ENCODE measurements at places on chromosomes 7 and 10.

DNA sequence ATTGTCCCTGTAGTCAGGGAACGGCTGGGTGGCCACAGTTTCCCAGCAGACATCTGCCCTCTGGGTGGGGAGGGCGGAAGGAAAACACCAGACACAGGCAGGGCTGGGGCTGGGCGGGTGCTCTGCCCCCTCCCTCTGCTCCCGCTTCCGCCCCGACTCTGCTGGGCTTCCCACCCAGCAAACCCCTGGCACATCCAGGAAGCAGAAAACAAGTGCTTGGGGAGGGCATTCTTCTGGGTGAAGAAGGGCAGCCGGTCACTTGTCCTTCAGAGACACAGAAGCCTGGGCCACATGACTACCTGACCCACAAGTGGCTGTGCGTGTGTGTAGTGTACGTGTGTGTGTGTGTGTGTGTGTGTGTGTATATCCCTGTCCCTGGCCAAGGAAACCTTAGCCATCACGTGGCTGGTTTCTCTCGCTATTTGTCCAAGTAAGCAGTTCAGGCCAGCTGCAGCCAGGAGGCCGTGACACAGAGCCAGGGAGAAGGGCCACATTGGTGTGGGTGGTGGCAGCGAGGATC, 77.9 kb downstream of the ZMIZ1 start:
- no peak for DNase-seq

DNA sequence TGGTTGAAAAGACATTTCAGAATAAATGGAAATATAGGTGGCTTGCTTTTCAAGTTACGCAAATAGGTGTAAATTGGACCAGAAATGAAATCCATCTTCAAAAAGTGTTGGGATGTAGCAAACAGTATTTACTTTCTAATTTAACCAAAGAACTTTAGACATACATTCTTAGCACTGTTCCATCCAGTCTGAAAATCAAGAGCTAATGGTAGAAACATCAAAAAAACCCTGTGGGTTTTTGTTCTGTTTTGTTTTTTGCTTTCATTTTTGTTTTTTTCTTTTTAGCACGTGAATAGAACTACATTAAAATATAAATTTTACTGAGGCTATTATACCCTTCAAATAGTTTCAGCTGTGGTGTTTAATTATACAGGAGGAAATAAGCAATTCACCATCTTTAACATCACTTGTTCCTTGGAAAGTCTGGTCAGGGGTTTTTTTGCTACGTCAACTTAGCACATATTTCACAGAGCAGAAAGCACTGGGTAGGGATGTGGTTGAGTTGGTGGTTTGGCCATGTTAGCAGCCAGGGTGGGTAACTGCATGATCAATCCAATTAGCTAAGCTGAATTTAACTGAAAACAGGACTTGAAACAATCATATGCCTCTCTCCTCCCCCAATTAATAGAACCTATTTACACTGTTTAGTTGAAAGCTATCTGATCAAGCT, 275.4 kb upstream of the PFKP start:
- no peak for DNase-seq

- no peak for DNase-seq
Observed at GRCh38 chr7:131681961-131682360, 125.5 kb upstream of the PODXL start.

DNA sequence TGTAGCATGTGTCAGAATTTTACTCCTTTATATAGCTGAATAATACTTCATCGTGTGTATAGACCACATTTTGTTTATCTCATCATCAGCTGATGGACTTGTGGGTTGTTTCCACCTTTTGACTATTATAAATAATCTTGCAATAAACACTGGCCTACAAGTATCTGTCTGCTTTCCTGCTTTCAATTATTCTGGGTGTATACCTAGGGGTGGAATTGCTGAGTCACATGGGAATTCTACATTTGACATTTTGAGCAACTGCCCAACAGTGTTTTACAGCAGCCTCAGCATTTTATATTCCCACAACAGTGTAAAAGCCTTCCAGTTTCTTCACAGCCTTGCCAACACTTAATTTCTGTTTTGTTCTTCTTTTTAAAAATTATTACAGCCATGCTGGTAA, 200.3 kb upstream of the PRSS1 start:
- DNase-seq: no peak

GRCh38 chr10:71860243-71861029, 9.4 kb upstream of the PSAP start:
- DNase-seq: no peak

DNA sequence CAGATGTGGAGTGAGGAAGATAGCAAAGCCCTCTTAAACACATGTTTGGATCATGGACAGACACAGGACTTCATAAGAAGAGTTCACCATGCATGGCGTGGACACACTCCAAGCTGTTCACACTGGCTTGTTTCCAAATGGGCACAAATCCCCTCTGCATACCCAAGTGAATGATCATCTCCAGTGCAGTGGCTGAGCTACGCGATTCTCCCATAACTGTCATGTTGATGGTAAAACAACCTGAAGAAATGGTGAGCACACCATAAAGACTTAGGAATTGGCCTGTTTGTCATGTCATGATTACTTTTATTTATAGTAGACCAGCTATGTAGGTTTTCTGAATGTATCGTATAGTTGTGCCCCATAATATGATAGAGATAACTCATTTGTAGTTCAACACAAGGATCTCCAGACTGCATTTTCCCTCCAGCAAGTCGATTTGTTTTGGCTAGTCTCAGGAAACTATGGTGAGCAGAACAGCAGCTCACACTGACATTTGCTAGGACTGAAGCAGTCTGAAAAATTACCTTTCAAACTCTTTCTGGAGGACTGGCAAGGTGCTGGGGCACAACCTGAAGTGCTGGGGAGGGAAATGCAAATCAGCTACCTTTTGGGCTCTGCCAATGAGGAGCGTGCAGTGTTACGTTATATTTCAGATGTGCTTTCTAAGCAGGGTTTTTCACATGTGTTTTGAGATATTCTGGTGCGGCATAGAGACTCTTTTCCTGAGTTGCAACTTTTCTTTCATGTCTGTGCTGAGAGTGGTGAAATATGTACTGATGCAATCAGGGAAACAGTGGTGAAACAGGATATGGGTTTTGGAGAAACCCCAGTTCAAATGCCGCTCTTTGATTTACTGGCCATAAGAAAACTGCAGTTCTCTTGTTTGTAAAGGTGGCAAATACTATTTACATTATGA, 629.6 kb upstream of the DPP6 start:
- DNase-seq: no peak

DNA sequence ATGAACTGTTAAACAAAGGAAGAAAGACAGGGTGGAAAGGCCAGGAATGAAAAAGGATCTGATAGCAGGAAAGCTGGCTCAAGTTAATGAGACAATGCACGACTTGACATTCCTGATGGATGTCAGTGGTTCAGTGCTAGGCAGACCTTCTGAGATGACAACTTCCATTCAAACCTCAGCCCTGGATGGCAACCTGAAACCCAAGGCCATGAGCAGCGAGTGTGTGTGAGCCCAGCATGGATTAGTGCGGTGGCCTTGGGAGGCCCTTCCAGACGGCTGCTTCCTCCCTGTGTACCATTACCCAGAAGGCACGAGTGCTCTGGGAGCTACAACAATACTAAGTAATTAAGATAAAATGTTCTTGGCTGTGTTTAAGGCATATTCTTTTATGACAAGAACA, 18.8 kb downstream of the TRIL start:
- DNase-seq: no peak

DNA sequence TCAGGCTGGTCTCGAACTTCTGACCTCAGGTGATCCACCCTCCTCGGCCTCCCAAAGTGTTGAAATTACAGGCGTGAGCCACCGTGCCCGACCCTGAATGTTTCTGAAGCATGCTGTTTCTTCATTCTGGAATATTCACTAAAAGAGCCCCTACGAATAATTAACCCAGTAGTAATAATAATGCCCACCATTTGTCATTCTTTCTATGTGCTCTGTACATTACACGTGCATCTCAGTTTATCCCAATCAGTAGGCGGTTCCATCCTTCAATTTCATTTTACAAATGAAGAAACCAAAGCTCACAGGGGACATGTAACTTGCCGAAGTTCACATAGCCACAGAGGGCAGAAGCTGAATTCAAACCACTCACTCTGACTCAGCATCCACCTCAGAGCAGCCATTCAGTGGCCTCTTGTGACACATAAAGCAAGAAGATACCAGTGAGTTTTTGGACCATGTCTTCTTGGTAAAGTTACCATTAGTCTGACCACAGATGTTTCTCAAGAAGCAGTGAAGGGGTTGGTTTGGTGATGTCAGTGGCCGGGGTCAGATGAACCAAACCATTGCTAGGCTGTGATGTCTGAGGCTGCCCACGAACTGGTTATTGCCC, 71.9 kb upstream of the DUSP5 start:
- no peak for DNase-seq

GRCh38 chr7:133491201-133491691, 238.4 kb downstream of the EXOC4 start:
- no peak for DNase-seq

DNA sequence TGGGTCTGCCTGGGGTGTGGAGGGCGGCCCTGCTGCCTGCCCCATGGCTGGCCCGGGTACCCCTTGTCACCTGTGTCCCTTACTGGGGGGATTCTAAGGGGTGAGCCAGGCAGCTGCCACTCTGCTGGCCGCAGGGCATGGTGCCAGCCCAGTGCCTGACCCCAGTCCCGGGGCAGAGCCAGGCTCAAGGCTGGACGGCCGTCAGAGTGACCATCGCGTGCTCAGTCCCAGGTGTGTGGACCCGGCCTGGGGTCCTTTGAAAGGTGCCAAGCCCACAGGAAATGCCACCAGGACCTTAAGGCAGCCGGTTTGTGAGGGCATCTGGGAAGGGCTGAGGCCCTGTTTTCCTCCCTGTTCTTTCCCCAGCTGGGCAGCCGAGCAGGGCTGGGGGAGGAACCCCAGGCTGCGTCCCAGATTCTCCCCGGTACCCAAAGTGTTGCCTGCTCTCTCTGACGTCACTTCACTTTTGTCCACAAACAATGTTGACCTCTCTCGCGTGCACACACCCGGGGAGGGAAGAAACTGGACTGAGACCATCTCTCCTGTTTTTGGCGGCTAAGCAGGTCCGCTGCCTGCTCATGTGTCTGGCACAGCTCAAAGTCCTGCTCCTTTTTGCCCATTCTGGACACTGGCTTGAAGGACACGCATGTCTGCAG, 37.6 kb downstream of the PAPOLB start:
- DNase-seq: no peak

DNA sequence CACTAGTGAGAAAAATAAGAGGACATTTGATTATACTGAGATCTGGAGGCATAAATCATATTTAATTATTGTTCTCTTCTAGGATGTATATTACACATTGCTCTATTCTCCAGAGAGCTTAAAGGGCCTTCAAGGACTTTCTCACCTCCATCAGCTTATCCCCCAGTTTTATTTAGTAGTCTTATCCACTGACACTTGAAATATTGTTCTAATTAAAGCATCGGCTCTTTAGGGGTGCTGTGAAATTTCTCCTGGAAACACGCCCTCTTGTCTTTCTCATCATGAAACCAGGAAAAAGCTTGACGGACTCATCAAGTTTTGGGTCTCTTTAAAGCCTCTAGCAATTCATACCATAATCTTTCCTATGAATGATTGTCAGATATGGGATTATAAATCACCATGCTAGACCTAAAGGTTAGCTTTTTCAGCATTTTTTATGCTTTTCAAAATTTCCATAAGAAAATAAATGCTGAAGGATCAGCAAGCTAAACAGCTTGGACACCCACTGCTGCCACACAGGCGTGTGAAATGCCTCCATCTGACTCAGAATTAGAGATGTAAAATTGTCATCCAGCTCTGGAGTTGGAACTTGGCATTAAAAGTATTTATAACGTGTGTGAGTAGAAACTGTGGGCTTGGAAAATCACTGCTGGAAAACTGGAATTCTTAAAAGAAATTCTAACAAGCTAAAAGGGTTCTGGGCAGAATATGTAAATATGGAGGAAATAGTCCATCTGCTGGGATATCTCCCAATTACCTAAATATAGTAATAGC, 216.3 kb downstream of the CHRM2 start:
- DNase-seq: no peak

- DNase-seq: no peak
Observed at GRCh38 chr10:59865101-59865500, 41.3 kb downstream of the CCDC6 start.

- DNase-seq: no peak
Observed at GRCh38 chr7:132028144-132028920, 471.9 kb upstream of the PODXL start.

DNA sequence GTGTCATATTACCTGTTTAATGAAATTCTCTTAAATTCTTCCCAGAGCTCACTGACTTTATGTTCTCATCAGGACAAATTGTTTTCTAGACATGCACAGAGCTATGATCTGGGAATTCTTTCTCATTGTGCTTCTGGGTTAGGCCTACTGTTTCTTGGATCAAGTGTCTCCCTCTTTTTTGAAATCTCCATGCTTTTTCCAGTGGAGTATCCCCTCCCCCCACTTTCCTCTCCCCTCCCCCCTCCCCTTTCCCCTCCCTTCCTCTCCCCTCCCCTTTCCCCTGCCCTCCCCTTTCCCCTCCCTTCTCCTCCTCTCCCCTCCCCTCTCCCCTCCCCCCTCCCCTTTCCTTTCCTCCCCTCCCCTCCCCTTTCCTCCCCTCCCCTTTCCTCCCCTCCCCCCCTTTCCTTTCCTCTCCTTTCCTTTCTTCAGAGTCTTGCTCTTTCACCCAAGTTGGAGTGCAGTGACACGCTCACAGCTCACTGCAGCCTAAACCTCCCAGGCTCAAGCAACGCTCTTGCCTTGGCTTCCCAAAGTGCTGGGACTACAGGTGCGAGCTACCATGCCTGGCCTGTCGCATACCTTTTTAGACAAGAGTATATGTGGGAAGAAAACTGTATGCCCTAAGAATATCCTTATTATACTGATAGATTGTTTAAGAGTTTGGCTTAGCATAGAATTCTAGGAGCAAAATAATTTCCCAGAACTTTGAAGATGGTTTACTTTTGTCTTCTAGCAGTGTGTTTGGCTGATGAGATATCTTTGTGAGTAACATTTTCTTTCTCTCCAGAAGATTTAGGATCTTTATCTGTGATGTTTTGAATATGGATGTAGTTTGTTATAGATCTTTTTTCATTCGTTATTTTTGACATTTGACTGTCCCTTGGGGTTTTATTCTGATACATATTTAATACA, 2.5 kb downstream of the DYNC2I1 start:
- DNase-seq: no peak

GRCh38 chr7:82153776-82154175, 289.8 kb downstream of the CACNA2D1 start:
- DNase-seq: no peak

DNA sequence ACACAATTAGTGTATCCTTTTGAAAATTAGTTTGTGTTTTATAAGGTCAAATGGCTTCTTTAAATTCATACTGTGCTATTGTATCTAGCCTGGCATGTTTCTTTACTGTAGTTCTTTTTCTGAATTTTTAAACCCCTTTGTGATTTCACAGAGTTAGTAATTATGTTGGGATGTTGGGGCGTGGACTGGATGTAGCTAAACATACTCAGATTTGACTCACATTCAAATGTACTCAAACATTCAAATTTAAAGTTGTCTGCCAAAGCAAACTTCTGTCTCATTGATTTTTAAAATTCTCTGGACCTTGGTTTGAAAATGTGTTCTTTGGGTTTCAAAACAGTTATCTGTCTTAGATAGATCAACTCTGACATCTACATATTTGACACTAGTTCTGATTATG, 7.2 kb upstream of the NRP1 start:
- no peak for DNase-seq

All from stimulated activated CD4-positive, alpha-beta T cell treated with anti-CD3 and anti-CD28 coated beads, Interleukin-1b, Interleukin-23, amount 100 ng/mL, for 1 hour (primary cell).